Posterior cingulate gyrus (tissue), 11 donors: ENCODE measurements at places on chromosomes 16 and 17.
A peak's percentile ranks its signal among the peaks of the same experiment; 100 is the strongest.

DNA sequence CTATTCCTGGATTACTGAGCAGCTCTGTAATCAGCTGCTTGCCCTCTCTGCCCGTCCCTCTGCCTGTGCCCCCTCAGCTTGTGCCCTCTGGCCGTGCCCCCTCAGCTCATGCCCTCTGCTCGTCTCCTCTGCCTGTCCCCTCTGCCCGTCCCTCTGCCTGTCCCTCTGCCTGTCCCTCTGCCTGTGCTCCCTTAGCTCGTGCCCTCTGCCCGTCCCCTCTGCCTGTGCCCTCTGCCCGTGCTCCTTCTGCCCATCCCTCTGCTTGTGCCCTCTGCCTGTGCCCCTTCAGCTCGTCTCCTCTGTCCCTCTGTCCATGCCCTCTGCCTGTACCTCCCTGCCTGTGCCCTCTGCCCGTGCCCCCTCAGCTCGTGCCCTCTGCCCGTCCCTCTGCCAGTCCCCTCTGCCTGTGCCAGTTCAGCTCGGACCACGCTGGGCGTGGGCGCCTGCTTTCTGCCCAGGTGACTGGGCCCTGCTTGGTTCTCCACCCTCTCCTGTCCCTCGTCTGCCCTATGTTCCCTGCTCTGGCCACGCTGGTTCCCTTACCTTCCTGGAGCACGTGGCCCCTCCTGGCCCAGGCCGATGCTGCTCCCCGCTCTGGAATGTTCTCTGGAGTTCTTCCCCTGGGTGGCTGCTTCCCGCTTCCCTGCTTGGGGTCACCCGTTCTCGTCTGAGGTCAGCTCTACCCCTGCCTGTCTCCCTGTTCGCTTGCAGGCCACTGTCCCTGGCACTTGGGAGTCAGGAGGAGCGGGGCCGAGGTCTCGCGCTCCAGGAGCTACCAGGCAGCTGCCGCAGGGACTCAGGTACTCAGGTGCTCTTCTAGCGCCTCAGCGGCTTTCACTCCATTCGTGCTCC is 63.9 kb downstream of the BANP start:
- no peak for DNase-seq

DNA sequence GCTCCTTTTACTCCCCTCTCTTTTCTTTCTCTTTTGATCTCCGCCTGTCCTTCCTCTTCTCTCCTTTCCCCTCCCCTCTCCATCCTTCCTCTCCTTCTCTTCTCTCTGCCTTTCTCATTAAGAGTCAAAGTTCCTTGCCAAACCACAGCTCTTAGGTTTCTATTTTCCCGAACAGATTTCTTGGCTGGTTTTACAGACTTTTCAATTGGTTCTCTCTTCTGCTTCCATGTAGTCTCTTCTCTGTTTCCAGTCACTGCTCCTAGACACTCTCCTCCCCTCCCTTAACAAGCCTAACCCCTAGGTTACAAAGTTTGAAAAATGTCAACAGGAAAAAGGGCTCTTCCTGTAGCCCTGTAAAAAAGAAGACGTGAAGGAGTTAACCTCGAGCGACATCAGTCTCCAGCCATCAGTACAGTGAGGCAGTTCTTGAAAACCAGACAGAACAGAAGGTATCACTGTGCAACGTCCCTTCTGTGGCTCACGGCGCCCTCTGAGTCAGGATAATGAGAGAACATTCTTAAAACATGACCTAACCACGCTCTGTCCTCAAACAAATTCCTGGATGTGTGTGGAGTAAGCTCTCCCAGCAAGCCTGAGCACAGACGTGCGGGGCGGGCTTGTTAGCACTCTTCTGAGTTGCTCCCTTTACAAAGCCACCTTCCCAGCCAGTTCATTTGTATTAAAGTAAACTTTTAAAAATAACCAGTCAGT is 11.6 kb upstream of the MARCHF10 start:
- DNase-seq = no peak

DNA sequence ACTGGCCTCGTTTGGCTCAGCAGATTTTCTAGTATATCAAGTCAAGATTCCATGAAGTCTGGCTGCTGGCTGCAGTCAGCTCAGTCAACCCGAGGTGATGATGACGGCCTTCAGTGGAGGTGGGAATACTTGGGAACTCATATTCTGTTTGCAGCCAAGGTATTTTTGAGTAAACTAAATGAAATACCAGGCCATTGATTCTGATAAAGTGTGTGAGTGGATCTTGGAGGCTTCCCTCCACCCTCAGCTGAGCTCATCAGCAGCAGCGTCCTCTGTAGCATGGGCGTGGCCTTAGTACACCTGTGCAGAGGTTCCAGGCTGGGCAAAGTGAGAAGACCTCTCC is 22.0 kb upstream of the TACO1 start:
- DNase-seq = no peak

DNA sequence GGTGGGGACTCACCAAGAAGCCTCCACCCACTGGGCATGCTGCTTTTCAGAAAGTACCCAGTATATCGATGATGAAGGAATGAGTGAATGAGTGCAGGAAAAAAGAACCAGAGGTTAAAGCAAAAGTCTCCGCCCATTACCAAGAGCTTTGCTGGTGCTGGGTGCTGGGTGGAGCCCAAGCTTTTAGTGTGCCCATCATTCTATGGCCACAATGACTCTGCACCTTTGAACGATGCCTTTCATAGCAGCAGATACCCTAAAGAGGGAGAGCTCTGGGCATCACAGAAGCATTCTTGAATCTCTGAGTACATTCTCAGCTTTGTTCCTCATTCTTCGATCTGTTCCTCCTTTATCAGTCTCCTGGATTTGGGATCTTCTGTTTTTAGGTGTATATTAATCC is 450.7 kb upstream of the CCL2 start:
- DNase-seq = no peak

- peak; percentile 68 for DNase-seq
These were observed 19.0 kb downstream of the EEF2K start for GRCh38 chr16:22225060-22225459.

- no peak for DNase-seq
These were observed 29.7 kb upstream of the ZNF750 start for GRCh38 chr17:82869536-82869935.

- DNase-seq = no peak
These were observed 36.7 kb downstream of the SNX11 start for GRCh38 chr17:48144231-48144630.

- no peak for DNase-seq
These were observed 649.9 kb downstream of the KCNJ2 start for GRCh38 chr17:70819183-70819582.

GRCh38 chr16:68426347-68426652 is 22.0 kb downstream of the SMPD3 start:
- no peak for DNase-seq

GRCh38 chr16:80323808-80324195 is 217.0 kb upstream of the DYNLRB2 start:
- no peak for DNase-seq

DNA sequence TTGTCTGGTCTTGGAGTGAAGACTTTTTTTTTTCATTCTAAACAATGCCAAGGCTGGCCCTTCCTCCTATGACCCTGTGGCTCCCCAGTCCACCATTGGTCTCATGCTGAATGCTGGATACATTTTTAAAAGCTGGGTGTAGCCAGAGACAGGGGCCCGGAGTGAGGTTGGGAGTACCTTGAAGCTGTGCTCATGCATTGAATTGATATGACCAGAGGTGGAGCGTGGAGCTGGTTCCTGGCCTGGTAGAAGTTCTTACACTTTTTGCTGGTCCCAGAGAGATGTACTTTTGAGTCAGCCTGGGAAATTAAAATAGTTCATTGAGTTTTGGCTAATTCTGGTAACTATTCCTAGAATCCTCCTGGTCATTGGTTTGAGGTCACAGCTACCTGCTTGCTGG is 83.6 kb downstream of the CMIP start:
- no peak for DNase-seq

- peak; percentile 43 for DNase-seq
These were observed 1.1 kb upstream of the STUB1 start for GRCh38 chr16:678858-679813.

DNA sequence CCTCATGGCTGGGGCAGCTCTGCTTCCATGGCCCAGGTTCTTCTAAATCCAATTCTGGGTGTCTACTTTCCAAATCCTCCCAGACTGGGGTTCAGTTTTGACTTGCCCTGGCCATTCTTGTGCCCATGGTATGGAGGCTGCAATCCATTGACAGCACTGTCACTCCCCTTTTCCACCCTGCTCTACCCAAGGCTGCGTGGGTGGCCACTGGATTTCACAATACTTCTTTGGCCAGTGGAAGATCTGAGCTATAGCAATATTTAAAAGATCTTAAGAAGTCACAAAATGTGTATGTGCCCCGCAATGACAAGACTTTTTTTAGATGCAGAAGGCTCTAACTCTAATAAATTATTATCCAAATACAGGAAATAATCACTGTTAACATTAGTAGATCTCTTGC is 329.4 kb upstream of the CCL2 start:
- DNase-seq = no peak

GRCh38 chr16:1290063-1290501 is 19.4 kb upstream of the UBE2I start:
- DNase-seq = no peak

DNA sequence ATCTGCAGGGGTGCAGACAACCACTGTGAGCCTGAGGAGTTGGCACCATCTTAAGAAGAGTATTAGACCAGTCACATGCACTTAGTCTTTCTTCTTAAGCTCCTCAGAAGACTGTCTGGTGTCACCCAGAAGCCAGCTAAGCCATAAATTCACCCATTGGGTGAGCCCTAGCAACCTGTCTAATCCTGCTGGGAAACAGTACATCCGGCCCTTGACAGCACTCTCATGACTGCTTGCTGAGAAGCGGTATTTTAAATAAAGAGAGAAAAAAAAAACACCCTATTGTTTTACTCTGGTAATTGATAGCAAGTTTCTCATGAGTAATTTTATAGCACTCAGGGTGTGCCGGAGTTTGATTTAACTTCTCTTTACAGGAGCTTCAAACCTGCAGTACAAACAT is 134.7 kb downstream of the SOX9 start:
- DNase-seq = no peak

DNA sequence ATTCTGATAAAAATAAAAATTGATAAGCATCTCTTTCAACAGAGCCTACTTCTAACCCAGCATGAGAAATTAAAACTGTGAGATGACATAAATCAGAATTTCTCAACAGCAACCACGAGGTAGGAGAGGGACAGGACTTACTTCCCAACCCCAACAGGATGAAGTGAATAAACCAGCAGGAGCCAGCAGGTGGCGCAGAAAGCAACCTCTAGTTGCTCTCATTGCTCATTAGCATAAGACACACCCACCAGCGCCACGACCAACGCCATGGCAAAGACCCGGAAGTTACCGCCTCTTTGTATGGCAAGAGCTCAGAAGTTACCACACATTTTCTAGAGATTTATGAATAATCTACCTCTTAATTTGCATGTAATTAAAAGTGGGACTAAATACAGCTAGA is 189.4 kb upstream of the CDH8 start:
- peak; percentile 82 for DNase-seq
